ENCODE measurements at places on chromosomes 7 and 10.
A peak's percentile ranks its signal among the peaks of the same experiment; 100 is the strongest.

GRCh38 chr10:4847561-4848355 lies 21.8 kb downstream of the AKR1E2 start:
- DNase-seq, result no peak

DNA sequence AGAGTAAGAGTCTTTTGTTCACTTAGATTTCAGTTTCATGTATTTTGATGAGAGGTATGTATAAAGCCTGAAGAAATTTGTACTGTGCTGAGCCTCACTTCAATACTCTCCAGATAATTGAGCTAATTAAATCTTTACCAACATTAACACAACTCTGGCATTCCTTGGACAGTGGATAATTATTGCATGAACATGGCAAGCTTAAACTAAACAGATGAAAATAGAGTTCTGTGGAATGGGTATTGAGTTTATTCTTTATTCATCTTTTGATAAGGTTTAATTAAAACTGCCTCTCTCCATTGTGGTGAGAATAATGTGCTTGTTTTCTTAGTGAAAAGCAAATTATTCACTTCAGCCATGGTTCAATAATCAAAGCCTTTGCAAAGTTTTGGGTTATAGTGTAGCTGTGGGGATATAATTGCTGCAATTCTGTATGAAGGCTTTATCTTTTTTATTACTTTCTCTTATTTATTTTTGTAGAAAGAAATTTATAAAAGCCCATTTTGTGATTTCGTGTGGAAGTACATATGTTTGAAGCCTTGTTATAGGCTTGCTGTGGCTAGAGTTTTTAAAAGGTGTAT lies 126.4 kb upstream of the FZD1 start:
- DNase-seq, result no peak

- no peak for DNase-seq
Measured at GRCh38 chr10:131909014-131909808, 8.4 kb downstream of the PPP2R2D start.

DNA sequence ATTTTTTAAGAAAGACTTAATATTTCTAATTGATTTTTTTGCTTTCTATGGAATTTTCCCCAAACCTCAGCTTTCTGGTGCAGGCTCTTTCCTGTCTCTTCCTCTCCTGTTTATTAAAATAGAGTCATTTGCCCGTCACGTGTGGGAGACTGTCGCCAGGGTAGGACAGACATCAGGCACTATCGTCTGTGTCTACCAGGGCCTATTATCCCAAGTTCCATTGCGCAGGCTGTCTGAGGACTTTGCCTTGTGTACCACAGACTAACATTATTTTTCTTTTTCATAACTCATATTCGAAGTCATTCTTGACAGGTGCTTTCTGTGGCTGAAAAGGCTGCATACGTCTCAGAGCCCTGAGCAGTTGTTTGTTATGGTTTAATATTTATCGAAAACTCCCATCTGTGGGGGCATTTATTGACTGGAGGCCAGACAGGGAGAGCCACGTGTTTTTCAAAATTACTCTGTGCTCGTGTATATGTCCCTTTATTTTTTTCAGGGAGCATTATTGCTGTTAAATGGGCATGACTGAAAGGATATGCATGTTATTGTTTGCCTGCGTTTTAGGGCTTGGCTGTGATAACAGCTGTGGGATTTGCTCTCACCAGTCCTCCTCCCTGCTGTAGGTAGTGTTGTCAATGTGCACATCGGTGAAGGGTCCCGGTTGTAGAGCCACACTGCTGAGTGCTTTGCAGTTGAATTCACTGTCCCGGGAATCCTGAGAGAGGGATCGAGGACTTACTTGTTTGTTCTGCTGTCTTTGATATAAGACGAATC lies 89.8 kb downstream of the CAMK1D start:
- no peak for DNase-seq

GRCh38 chr7:131090188-131090587 lies 237.5 kb upstream of the MKLN1 start:
- no peak for DNase-seq

- DNase-seq, result no peak
Measured at GRCh38 chr7:77697535-77697831, 1.2 kb downstream of the RSBN1L start.

DNA sequence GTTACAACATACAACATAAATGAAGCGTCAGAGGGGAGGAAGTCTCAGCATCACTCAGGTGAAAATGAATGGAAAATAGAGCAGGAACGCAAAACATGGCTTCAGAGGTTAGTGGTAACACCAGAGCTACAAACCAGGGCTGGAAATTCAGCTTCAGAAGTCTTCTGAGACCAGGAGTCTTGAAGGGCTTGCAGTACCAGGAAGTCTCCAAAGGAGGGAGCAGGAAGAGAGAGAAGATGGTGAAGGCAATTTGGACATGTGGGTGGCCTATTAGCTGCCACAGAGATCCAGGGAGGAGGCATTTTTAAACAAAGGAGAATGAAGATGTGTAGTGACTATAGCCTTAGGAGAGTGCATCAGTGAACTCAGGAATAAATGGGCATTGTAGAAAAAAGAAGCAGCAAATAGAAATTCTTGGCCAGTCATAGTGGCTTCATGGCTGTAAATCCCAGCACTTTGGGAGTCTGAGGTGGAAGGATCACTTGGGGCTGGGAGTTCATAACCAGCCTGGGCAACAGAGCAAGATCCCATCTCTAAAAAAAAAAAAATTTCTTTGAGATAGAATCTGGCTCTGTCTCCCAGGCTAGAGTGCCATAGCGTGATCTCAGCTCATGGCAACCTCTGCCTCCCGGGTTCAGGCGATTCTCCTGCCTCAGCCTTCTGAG lies 9.3 kb upstream of the TET1 start:
- DNase-seq, result no peak

- no peak for DNase-seq
Measured at GRCh38 chr7:49255054-49255453, 330.7 kb downstream of the CDC14C start.

DNA sequence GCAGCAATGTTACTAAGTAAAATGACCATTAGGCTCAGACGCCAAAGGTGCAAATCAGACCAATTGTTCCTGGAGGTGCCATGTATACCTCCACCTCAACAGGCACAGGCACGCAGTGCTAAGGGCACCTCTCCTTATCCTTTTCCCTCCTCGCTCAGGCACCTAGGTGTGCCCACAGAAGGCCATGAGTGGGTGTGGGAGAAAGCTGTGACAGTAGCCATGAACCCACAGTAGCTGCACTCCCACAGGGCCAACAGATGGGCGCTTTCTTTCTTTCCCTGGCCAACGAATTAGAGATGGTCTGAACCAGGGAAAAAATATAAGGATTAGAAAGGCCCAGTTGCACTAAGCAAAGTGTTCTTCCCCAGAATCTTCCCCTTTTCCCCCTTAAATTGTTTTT lies 15.5 kb upstream of the TNS3 start:
- DNase-seq, result no peak

- DNase-seq, result no peak
Measured at GRCh38 chr10:108112218-108112617, 947.7 kb upstream of the SORCS1 start.

- DNase-seq, result no peak
Measured at GRCh38 chr10:17457083-17457482, 2.7 kb upstream of the ST8SIA6 start.

DNA sequence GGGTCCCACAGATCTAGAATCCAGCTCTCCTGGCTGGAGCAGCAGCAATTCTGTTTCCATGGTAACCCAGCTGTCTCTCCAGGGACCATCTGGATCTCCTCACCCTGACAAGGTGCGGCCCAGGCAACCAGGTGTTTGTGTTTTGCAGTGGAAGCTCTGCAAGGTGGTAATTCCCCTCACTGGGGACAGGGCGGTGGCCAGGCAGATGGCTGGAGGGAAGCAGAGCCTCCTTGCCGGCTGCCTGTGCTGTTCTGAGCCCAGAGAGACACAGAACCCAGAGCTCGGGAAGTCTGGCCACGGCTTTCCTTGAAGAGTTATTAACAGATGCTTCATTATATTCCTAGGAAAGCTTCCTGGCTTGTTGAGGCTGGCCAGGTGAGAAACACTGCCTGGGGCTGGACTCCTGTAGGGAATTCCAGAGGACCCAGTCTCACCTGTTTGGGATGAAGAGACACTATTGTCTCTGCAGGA lies 118.2 kb upstream of the PPIF start:
- DNase-seq, result no peak

- peak; percentile 76 for DNase-seq
Measured at GRCh38 chr7:45582868-45583277, 8.7 kb downstream of the ADCY1 start.

GRCh38 chr7:118657391-118658005 lies 433.0 kb downstream of the ANKRD7 start:
- no peak for DNase-seq

DNA sequence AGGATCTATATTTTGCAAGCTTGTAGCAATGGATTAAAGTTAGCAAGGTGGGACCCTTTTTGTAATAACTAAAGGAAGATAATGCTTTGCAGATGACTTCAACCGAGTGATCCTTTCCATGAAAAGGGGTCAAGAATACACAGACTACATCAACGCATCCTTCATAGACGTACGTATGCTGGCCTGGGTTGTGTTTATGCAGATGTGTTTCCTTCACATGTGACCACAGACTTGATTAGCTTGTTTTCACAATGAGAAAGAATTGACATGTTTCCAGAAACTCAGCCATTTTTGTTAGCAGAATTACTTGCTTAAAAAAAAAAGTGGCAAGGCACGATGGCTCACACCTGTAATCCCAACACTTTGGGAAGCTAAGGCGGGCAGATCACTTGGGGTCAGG lies 54.2 kb downstream of the MKI67 start:
- no peak for DNase-seq

DNA sequence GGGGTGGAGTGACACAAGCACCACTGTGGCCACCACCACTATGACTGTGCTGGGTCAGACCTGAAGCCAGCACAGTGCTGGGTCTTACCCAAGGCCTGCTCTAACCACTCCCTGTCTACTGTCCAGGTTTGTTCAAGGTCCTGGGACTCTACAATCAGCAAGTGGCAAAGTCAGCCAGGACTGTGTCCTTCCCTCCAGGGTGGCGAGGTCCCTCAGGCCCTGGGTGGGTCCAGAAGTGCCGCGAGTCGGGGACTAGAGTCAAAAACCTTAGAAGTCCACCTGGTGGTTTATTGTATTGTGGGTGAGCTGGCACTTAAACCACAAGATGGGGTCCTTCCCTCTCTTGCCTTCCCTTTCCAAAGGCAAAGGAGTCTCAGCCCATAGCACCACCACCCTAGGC lies 30.8 kb upstream of the AGR3 start:
- DNase-seq, result no peak

- no peak for DNase-seq
Measured at GRCh38 chr7:145313551-145313950, 477.7 kb upstream of the TPK1 start.

DNA sequence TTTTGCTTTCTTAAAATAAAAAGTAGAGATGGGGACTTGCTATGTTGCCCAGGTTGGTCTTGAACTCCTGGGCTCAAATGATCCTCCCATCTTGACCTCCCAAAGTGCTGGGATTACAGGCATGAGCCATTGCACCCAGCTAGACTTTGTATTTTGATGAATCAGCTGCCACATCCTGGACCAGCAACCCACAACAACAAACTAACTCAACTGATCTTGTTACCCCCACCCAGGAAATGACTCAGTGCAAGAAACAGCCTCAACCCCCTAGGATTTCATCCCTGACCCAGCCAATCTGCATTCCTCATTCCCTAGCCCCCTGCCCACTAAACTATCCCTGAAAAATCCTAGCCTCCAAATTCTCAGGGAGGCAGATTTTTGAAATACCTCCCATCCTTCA lies 123.8 kb downstream of the IPMK start:
- no peak for DNase-seq

- DNase-seq, result no peak
Measured at GRCh38 chr7:49344556-49344955, 420.2 kb downstream of the CDC14C start.

- DNase-seq, result no peak
Measured at GRCh38 chr10:61779950-61780659, 117.4 kb downstream of the CABCOCO1 start.

DNA sequence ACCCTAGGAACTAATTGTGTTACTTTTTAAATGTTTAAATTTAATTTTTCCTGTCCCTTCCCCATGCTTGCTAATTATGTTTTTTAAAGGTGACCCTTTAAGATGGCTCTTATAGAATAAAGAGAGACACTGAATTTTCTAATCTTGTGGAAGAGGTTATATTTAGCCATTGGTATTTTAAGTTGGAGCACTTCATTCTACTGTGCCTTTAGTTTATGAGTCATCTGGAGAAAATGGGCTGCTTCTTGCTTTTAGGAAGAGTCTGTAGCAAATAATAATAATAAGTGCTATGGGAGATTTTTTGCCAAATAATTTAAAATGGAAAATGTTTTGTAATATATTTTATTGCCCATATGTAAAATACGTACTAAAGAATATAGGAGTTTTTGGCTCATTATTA lies 139.7 kb downstream of the ADK start:
- no peak for DNase-seq

- DNase-seq, result no peak
Measured at GRCh38 chr10:95813054-95813685, 57.2 kb downstream of the ENTPD1 start.

GRCh38 chr7:46982928-46983327 lies 599.0 kb downstream of the TNS3 start:
- DNase-seq, result peak; percentile 56

- DNase-seq, result no peak
Measured at GRCh38 chr7:35992436-35992835, 160.6 kb upstream of the EEPD1 start.

DNA sequence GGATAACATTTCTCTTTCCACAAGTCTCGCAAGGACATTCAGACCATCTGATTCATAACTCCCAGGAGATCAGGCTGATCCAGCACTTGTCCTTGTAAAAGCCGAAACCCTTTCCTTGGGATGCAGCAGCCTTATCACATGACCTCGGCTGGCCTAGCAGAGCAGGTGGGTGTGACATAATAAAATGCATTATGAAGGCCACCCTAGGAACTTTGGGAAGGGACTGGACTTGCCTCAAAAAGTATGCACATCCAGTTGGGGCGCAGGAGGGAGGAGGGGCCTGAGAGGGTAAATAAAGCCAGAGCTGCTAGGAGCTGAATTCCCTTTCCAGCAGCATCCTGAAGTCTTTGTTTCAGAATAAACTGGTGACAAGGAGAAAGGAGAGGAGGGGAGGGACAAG lies 260.8 kb downstream of the SNX13 start:
- no peak for DNase-seq

GRCh38 chr10:28897617-28898464 lies 220.5 kb downstream of the BAMBI start:
- DNase-seq, result no peak

DNA sequence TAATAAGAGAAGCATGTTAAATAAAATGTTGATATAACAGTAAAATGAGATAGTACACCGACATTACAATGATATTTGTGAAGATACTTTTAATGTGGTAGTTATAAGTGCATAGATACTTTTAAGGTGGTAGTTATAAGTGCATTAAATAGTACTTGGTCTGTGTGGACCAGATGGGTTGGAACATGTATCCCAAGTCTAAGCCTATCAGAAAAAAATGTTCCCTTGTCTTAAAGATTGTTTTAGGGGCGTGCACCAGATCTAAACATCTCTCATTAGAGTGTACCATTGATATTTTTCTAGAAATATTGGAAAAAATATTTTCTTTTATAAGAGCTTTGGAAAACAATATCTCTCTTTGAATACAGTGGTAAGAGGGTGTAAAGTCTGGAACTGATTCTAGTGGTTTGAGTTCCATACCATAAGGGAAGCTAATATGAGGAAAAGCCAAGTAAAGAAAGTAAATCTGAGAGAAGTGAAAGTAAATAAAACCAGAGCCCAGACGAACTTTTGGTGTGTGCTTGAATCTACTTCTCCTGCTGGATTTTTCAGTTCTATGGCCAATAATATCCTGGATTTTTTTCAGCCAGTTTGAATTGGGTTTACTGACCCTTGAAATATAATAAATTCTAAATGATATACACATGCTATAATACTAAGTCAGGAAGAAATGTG lies 175.3 kb downstream of the MBL2 start:
- no peak for DNase-seq

GRCh38 chr10:17003651-17004286 lies 125.8 kb downstream of the CUBN start:
- DNase-seq, result no peak

All from ecto neural progenitor cell (in vitro differentiated cells).